Neural crest cell (in vitro differentiated cells): ENCODE measurements at places on chromosomes 13 and 19.

GRCh38 chr13:49669735-49670309, 21.5 kb downstream of the EBPL start:
- peak; percentile 45 for DNase-seq

GRCh38 chr13:87274209-87274819, 396.9 kb upstream of the SLITRK5 start:
- DNase-seq = peak; percentile 53

GRCh38 chr13:64202517-64202916, 2786.9 kb upstream of the PCDH20 start:
- DNase-seq = no peak

- peak; percentile 46 for DNase-seq
These were observed at the start of gene LRRC8E for GRCh38 chr19:7888145-7888825. Gene LRRC8E, plus strand, starts transcription at chr19:7888510. Its CDS starts 7,094 bp downstream, at chr19:7895604.

GRCh38 chr19:6533000-6533328, 2.1 kb downstream of the TNFSF9 start:
- no peak for DNase-seq

DNA sequence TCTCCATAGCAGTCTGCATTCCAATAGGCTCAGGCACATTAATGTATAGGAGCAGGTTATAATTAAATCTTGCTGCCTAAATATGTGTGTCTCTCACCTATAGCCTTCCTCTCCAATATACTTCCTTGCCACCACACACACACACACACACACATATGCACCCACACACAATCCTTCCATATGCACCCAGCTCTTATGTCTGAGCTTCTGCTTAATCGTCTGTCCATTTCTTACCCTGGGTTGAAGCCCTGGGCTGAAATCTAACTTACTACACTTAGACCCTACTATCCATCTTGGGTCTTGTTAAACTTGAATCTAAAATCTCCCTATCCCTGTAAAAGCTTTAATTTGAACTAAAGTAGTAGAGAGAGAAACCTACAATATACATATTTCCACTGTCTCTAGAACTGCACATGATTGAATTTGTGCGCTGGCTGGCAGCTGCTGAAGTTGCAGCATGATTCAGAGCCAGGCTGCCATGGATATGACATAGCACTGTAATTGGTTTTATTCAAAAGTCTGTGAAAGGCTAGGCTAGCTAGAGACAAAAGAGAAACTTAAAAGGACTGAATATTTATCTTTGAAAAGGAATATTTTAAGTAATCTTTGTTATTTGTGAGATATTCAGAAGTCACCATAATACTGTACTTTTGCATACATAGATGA, 25.7 kb upstream of the FREM2 start:
- no peak for DNase-seq

DNA sequence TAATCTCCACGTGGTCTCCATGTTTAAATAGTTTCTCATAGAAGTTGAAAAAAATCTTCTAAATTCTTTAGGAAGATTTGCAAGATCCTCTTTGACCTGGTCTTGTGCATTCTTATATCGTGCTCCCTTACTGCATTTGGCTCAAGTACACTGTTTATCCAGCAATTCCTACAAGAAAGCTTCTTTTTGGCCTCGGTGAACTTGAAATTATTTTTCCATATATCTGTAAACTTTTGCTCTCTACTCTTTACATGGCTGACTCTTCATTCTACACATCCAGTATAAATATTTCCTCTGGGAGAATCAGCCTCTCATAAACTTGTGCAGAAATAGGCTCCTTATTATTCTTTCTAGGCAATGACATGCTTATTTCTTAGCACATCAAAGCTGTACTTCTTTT, 1457.9 kb upstream of the PRR20A start:
- no peak for DNase-seq
